Metanephros (tissue), 2 donors: ENCODE measurements at places on chromosomes 11 and 22. TPM values are rescaled to one million over a fixed set of nuclear protein-coding genes. Genes with fewer than 3 reads are reported as not detected.

FBLN1 gene
- 145 TPM for total RNA-seq

OR2AG1 gene
- not detected for total RNA-seq

HOATZ gene
- not detected for total RNA-seq

CD3E gene
- 0.82 TPM for total RNA-seq

CEP164 gene
- total RNA-seq: 26.4 TPM

TBX1 gene
- total RNA-seq: 3.9 TPM

TRIM22 gene
- 22.4 TPM for total RNA-seq

KCNQ1OT1 gene
- 11.5 TPM for total RNA-seq

TBX10 gene
- total RNA-seq: not detected

GRAP2 gene
- total RNA-seq: 2.5 TPM

PRRG4 gene
- 4.0 TPM for total RNA-seq

ACR gene
- total RNA-seq: 0.18 TPM

UPB1 gene
- total RNA-seq: 2.3 TPM

SLC22A9 gene
- not detected for total RNA-seq

NUP98 gene
- total RNA-seq: 116 TPM
